ENCODE measurements at places on chromosomes 12 and 14.

- no peak for DNase-seq
These were observed 71.4 kb downstream of the SLC41A2 start for GRCh38 chr12:104886418-104887401.

DNA sequence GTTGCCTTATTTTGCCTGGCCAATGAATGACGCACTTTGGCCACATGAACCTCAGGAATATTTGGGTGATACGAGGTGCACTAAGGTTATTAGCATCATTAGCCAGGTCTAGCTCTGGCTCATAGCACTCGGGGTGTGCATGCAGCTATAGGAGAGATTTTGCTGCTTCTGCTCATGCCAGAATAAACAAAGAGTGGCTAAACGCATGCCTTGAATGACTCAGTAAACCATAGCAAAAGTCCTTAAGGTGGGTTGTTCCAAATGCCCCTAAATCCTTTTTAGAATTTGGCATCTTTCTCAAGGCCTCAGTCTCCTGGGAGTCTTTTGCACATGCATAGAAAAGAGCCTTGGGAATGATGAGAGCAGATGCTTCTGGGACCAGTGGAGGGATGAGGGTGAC lies 343.7 kb upstream of the FKBP4 start:
- no peak for DNase-seq

DNA sequence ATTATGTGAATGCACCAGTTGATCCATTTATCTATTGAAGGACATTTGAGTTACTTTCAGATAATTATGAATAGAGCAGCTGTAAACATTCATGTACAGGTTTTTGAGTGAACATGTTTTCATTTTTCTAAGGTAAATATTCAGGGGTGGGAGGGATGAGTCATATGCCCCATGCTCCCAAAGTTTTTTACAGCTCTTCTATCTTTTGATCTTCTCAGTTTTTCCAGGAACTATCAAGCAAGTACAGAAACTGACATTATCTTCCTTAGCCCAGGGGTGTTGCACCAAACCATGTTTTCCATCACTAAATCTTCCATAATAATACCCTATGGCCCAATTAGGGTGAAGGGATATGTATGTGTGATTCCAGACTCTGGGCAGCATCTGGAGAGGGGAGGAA lies 384.5 kb downstream of the EMP1 start:
- DNase-seq = no peak

GRCh38 chr14:39005044-39005880 lies 97.8 kb downstream of the SEC23A start:
- no peak for DNase-seq

GRCh38 chr12:47085815-47086252 lies 6.1 kb upstream of the AMIGO2 start:
- DNase-seq = no peak

GRCh38 chr14:65332141-65332871 lies 80.2 kb upstream of the FUT8 start:
- no peak for DNase-seq

DNA sequence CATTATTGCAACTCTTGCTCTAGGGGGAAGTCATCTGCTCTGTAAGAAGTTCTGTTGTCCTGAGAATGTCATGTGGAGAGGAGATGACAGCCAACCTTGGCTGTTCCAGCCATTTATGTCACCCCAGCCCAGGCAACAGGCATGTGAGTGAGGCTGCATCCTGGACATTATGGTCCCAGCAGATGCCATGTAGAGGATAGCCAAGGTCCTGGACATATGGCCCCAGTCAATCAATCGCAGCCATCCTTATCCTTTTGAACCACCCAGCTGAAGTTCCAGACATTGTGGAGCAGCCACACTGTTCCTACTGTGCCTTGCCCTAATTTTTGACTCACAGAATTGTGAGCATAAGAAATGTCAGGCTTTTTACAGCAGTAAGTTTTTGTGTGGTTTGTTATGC lies 84.9 kb downstream of the AVPR1A start:
- DNase-seq = no peak

DNA sequence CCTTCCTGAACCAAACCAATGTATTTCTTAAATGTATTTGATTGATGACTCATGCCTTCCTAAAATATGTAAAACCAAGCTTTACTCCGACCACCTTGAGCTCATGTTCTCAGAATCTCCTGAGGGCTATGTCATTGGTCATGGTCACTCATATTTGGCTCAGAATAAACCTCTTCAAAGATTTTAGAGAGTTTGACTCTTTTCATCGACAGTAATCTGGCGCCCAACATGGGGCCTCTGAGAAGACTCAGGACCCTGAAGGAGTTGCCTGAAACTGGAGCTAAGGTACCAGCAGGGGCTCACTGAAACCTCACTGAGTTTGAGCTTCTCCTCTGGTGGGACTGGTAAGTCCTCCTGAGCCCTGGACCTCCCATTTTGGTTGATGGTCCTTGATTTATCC lies 17.2 kb upstream of the PSMC1 start:
- no peak for DNase-seq

- DNase-seq = no peak
These were observed 150.9 kb upstream of the SLC38A2 start for GRCh38 chr12:46523446-46523845.

GRCh38 chr14:94631536-94632304 lies 19.5 kb downstream of the SERPINA3 start:
- DNase-seq = no peak

- DNase-seq = no peak
These were observed 28.4 kb downstream of the BCL2L14 start for GRCh38 chr12:12099102-12099501.

DNA sequence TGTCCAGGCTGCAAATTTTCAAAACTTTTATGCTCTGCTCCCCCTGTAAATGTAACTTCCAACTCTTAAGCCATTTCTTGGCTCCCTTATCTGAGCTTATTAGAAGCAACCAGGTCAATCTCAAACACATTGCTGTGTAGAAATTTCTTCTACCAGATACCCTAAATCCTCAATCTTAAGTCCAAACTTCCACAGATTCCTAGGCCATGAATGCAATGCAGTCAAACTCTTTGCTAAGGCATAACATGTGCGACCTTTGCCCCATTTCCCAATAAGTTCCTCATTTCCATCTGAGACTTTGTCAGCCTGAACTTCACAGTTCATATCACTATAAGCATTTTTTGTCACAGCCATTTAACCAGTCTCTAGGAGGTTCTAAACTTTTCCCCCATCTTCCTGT lies 64.5 kb downstream of the TMTC3 start:
- no peak for DNase-seq

- DNase-seq = no peak
These were observed 68.5 kb downstream of the RNF34 start for GRCh38 chr12:121468499-121468801.

DNA sequence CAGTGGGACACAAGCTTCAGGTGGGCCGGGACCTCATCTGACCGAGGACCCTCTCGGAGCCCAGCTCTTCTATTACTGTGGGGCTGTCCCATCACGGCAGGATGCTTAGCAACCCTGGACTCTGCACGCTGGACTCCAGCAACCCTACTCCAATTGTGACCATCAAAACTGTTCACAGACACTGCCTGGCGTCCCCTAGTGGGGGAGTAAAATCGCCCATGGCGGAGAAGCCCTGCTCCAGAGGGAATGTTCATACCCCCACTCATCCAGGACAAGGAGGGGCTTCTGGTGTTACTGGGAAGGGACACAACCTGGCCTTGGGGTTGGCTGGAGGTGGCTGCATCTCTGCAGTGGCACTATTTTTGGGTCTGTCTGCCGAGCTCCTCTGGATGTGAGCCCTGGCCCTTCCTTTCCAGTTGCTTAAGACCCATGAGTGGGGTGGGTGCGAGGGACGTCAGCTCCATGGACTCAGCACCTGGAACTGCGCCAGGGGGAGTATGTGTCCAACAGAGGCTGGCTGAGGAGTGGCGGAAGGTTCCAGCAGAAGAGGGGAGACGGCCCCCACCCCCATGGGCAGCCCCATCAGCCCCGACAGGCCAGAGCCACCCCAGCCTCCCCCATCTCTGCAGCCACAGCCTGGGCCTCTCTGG lies 103.8 kb downstream of the RFLNA start:
- DNase-seq = no peak

GRCh38 chr12:88241862-88242570 lies 99.9 kb downstream of the TMTC3 start:
- DNase-seq = no peak

DNA sequence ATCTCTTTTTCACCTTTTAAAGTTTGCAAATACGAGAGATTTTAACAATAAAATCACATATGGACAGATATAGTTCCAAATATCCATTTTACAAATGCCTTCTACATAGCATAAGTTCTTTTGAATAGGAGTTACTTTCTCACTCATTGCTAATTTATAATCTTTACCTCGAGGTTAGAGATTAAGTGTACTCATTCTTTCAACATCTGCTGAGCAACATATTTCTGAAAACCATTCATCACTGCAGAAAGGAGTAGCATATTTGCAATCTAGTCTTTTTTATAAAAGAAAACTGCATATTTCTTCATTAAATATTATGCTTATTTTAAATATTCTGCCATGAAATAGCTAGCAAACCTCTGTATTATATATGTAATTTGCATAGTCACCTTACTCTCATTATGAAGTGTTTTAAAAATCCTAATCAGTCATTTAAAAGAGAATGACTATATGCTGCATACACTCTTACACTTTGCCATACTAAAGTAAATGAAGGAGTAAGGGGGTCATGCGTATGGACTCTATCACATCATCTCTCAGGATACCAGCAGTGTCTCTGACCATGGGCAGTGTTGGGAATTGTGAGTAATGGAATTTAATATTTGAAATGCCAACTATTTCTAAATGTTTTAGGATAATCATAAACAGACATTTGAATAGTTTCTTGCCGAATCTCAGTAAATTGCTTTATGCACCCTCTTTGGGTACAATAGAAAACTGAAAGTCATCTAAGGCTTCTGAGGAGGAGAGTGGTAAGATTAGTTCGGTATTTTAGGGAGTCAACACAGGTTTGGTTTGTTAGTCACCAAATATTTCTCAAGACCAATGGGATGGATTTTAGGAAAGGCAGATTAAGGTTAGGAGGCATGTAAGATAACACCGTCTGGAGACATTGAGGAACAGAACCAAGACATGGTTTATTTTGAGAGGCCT lies 524.8 kb upstream of the ATP2B1 start:
- DNase-seq = no peak

- no peak for DNase-seq
These were observed 142.3 kb upstream of the IGF1 start for GRCh38 chr12:102622618-102623017.

- DNase-seq = no peak
These were observed 295.0 kb upstream of the MGAT4C start for GRCh38 chr12:86551146-86551571.
